ENCODE measurements at places on chromosomes 2 and 18.

DNA sequence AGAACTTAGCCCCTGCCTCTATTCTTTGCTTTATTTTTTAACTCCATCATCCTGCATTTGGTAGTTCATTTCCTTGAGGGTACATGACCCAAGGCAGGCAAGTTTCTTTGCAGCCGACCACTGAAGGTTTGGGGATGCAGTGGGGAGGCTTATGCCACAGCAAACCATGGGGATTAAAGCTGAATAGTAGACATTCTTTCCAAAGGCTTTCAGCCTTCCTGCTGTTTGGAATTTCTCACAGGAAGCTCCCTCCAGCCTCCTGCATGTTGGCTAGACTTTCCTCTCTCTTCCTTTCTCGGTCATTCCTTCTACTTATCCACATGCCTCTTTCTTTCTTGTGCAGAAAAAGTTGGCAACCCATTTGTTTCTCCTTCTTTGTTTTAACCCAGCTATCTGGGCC lies 77.3 kb downstream of the SOCS6 start:
- DNase-seq, result no peak

DNA sequence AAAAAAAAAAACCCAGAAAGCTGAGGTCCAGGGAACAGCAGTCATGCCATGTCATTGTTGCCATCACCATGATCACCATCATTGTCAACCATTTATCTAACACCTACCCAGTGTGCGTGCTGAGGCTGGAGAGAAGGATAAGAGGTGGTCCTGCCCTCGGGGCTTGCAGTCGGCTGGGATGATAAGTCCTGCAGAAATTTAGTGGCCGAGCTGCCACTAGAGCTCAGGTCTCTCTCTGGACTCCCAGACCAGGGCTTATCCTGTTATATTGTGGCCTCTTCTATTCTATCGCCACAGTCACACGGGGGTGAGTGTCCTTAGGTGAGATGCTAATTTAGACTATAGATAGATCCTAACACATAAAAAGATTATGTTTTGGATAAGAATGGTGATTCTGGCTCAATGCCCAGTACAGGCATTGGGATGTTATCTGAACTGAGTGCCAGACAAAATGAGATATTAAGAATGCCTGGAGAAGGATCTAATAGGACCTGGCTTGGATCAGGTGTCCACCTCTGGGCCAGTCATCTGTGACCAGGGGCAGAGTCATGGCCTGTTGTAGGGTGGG lies 43.2 kb upstream of the YWHAQ start:
- DNase-seq, result peak; percentile 57

- DNase-seq, result no peak
Observed at GRCh38 chr18:47683774-47684173, 246.7 kb downstream of the SMAD2 start.

DNA sequence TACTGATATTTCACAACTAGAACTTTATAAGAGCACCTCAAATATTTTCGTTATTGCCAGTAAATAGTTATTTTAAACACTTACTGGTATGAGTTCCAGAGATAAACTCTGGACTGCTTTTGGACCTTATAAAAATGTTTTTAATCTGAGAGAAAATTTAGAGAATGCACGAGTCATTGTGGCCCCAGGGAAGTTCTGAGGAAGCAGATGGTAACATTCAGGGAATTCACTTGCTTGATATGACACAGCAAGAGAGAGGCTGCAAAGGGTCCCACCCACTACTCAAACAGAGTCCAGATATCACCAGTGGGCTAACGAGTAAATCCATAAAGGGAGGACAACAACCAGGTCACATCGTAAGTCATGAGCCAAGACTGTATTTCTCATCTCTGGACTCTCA lies 526.8 kb downstream of the TDRD15 start:
- DNase-seq, result no peak

DNA sequence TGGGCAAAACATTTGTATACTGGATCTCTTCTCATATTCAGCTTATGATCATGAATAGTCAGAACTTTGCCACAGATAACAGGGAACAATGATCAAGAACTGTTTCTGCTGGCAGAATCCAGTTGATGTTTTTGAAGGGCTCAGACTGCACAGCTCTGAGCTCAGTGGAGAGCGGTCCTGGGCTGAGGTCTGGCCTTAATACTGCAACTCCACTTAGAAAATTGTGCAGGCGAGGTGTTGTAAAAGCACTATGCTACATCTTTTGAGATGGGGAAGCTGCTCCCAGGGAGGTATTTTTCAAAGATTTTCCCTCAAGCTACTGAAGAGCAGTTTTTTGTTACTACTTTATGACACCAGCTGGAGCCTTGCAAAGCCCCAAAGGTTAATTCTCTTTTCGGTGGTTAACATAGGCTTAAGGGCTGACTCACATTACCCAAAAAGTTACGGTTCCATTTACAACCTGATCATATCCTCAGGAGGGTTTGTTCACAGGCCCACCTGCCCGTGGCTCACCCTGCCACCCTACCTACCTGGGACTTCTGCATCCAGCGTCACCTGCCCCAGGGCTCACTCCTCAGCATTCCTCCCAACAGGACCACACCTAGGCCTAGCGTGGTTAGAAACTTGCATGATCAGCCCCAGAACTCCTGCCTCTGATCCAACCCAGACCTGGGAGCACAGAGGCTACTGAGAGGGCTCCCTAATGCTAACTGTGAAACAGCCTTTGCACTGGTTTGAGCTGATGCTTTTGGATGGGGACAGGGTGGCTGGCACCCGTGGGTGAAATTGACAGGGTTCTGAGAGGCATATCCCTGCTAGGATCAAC lies 114.4 kb downstream of the NCK2 start:
- DNase-seq, result no peak

GRCh38 chr2:241820625-241821384 lies 11.8 kb downstream of the NEU4 start:
- DNase-seq, result no peak

GRCh38 chr2:94872676-94873361 lies 1.6 kb downstream of the TEKT4 start:
- DNase-seq, result no peak

- no peak for DNase-seq
Observed at GRCh38 chr18:63897072-63897471, 9.6 kb downstream of the SERPINB2 start.

- DNase-seq, result no peak
Observed at GRCh38 chr2:30218338-30218713, 13.0 kb upstream of the LBH start.

GRCh38 chr18:3345885-3346284 lies 84.0 kb downstream of the MYL12B start:
- DNase-seq, result no peak

DNA sequence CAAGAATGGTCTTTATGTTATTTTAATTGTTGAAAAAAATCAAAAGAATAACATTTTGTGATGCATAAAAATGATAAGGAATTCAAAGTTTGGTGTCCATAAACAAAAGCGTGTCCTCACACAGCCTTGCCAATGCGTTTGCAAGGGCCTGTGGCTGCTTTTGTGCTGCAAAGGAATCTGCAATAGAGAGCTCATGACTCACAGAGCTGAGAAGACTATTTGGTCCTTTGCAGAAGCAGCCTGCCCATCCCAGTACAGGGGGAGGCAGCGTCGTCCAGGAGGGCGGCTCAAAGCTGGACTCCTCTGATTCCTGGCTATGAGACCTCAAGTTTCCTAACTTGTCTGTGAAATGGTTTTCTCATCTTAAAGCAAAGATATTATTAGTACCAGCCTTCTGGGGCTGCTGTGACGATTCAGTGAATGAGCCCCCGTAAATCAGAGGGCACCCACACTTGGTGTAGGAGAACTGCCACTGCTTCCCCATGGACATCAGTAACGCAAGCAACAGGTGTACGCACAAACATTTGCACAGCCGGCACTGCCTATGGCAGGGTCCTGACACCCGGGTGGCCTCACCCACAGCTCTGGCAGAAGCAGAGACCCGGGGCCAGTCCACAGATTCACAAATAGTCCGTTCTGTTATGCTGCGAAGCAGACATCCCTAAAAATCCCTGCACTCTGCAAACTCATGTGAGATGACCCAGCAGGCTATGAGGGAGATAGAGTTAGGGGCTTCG lies 70.6 kb upstream of the ASAP2 start:
- no peak for DNase-seq

DNA sequence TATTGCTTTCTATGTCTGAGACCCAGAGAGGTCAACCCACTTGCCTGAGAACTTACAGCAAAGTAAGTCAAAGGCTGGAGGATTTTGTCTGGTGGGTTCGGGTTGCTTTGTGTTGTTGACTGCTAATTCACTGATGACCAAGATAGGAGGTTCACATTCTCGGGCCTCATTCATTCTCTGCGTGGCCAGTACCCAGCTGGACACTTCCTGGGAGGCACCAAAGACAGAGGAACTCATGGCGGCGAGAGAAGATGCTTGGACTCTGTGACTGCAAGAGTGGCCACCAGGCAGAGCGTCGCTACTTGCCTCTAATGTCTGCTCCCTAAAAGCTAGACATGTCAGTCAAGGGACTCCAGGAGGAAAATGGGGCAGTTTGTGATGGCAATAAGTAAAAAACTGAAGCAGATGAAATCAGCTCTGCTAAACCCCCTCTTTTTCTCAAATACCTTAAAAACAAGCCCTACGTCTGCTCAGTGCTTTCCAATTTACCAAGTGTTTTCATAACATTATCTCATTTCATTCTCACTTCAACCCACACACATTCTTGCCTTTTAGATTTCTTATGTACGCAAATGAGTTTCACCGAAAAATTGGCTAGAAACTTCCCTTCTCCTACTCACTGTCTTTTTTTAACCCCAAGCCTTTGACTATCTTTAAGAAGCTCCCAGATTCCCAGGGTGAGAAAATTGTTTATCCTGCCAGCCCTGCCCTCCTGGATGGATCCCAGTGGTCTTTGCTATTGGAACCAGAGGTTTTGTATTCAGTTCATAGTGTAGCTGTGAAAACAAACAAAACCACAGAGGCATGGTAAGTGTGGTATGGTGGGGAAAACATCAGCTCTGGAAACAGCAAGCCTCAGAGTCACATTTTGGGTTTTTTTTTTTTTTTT lies 4.9 kb upstream of the LBH start:
- no peak for DNase-seq

GRCh38 chr2:64276417-64277095 lies 132.3 kb upstream of the PELI1 start:
- no peak for DNase-seq

- no peak for DNase-seq
Observed at GRCh38 chr2:162261032-162261945, 18.0 kb upstream of the FAP start.

DNA sequence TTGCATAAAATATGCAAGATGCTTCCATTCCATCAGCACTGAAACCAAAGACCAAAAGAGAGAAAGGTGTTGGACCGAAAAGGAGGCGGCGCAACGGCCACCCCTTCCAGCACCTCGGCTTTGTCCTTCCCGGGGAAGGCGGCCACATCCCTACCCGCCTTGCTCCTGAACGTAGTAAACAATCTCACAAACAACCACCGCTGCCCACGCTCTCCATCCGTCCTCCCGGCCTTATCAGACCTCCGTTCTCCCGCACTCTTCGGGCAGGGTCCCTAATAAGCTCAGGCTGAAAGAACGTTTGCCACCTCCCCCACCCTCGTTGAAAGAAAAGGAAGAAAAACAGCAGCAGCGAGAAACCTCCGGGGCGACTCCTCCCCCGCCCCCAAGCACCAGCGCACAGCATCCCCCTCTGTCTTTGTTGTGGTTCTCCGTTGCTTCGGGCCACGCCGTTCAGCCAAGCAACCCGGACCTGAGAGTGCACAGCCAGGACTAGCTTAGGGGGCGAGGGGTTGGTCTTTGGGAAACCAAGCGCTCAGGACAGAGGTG lies 4.4 kb downstream of the EVX2 start:
- no peak for DNase-seq

GRCh38 chr2:189208254-189208653 lies 28.7 kb upstream of the COL5A2 start:
- DNase-seq, result no peak

DNA sequence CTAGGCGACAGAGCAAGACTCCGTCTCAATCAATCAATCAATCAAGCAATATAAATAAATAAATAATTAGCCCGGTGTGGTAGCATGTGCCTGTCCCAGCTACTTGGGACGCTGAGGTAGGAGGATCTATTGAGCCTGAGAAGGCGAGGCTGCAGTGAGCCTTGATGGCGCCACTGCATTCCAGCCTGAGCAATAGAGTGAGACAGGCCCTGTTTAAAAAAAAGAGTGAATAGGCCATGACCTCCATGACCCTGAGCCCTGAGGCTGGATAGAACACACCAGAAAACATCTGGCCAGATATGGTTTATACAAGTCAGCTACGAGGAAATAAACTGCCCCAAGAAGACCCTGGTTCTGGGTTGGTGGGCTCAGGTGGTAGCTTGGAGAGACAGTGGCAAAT lies 20.4 kb upstream of the SEMA4C start:
- DNase-seq, result no peak

DNA sequence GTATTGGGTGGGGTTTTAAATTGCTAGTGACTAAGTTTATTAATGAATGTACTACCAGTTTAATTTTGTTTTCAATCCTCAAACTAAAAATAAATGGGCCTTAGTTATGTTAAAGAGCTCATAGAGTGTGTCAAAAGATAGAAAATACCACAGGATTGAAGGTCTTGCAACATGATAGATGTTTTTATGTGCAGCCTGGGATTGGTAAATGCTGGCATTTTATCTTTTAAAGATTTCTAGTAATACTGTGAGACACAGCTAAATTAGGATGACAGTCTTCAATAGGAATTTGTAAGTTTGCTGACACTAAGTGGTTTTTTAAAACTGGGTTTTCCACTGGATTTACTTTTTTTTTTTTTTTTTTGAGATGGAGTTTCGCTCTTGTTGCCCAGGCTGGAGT lies 122.3 kb downstream of the HAUS1 start:
- DNase-seq, result no peak

All from hematopoietic multipotent progenitor cell treated with erythropoietin and hydrocortisone succinate and interleukin-3 and kit ligand, for 15 days (in vitro differentiated cells).